Hematopoietic multipotent progenitor cell treated with erythropoietin and hydrocortisone succinate and interleukin-3 and kit ligand, for 6 days (in vitro differentiated cells): ENCODE measurements at places on chromosomes 3 and 15.

DNA sequence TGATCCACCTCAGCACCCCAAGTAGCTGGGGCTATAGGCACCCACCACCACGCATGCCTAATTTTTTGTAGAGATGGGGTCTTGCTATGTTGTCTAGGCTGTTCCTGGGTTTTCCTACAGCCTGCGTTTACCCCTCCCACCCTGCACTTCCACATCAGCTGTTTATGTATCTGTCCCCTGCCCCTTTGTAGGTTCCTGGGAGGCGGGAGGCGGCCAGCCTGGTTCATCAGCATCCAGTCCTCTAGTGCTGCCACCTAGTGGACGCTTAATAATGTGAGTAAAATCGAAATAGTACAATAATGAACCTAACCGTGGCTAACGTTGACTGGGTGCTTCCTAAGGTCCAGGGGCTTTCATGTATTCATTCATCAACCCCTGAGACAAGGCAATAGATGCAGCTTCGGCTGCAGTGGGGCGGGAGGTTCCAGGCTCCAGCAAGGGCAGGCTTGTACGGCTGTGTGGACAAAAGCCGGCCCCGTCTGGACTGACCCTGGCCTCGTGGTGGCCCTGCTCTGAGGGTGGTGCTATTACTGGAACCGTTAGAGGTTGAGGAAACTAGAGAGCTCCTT is 1.2 kb upstream of the LCTL start:
- DNase-seq = peak; percentile 93

DNA sequence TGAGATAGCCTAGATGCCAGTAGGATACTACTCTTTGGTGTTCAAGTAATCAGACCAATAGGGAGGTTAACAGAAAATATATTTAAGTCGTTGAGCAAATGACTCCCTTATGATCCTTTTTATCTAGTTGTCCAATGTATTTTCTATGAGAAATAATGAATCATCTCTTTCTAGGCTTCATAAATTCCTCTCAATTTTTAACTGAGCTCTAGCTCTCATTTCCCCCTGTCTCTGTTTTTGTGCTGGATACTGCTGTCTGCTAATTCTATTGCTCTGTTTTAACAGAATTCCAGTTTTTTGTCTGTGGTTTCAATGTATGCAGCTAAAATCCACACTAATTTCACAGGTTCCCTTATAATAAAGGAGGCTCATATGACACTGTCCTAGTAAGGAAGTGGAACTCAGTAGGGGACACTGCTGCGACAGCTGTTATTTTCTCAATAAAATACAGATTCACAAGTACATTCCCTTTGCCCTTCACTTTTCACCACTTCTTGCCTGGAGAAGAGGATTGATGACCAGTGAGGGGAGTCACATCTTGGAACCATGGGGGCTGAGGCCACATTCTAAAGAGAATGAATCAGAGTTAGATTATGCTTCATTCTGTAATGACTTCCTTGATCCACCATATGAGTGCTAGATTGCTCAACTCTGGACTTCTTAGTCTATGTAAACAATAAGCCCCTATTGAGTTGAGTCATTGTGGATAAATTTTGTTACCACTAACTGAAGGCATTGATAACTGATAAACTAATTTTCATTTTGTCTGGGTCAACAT is 558.7 kb upstream of the KCNMB2 start:
- DNase-seq = no peak

- DNase-seq = no peak
These were observed 118.5 kb downstream of the OPA1 start for GRCh38 chr3:193711523-193711963.

DNA sequence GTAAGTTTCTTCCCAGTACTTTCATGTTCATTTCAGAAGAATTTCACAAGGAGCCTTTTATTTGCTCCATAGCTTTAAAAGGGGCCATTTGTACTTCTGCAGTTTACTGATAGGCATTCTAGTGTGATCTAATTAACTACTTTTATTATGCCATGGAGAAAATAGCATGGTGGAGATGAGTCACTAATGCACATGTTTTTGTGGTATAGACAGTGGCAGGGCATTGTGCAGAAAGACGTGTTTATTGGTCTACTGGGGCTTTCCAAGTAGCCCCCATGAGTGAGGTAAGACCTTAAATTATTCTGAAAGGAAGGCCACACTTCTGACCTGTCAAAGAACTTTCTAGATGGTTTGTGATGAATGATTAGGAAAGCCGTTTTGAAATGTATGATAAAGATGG is 810.0 kb upstream of the NR2F2 start:
- no peak for DNase-seq

DNA sequence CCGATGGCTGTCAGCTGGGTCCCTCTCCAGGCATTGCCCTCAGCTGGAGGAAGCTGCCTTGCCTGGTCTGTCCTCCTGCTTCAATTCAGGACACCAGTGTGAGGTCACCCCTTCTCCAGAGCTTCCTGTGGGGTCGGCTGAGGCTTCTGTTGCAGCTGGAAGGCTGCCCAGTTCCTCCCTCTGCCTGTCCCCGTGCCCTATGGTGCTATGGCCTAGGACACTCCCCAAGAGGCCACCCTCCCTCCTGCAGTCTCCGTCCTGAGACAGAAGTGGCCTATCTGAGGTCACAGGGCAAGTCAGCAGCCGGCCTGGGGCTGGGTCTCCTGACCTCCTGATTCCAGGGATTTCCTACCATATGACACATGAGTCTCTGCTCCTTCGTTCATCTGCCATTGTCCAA is 57.9 kb downstream of the RASGRF1 start:
- peak; percentile 29 for DNase-seq

GRCh38 chr3:15523660-15524417 is 2.3 kb upstream of the COLQ start:
- no peak for DNase-seq

GRCh38 chr3:157058392-157059071 is 101.4 kb downstream of the CCNL1 start:
- no peak for DNase-seq

DNA sequence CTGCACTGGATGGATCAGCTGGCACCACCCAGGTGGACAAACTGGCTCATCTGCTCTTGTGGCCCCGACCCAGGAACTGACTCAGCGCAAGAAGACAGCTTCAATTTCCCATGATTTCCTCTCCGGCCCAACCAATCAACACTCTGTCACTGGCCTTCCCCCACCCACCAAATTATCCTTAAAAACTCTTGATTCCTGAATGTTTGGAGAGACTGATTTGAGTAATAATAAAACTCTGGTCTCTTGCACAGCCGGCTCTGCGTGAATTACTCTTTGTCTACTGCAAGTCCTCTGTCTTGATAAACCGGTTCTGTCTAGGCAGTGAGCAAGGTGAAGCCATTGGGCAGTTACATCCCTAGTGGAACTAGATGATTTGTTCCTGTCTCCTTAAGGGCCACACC is 16.1 kb downstream of the BDH1 start:
- DNase-seq = no peak

GRCh38 chr3:99023590-99024192 is 122.2 kb upstream of the DCBLD2 start:
- DNase-seq = peak; percentile 60

DNA sequence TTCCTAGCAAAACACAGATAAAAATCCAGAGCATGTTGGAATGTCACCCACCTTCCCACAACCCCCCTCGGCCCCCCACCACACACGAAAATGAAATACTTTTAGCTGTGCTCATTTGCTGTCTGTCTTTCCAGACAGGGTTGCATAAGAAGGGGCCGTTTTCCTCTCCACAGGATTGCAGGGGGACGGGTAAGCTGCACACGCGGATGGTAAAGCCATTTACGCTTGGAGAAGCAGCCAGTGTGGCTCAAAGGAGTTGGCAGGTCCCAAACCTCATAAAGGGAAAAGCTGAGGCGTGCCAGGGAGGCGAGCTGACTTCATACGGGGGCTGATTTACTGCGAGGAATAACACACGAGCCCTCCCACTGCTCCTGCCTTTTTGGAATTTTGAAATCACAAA is 47.4 kb upstream of the ITGA11 start:
- no peak for DNase-seq

DNA sequence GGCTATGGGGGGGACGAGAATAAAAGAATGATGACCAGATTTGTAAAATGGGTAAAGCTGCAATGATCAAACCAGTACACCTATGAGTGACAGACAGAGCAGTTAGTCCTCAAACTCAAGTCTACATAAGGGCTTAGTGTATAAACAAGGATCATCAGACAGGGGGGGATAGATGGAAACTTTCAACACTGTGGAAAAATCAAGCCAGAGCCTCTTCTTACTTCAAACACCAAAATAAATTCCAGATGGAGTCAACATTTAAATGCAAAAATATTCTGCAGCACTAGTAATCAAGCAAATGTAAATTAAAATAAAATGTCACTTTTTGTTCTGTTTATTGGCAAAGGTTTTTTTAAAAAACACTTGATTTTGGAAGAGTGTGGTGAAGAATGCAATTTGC is 205.9 kb upstream of the RGMA start:
- no peak for DNase-seq

DNA sequence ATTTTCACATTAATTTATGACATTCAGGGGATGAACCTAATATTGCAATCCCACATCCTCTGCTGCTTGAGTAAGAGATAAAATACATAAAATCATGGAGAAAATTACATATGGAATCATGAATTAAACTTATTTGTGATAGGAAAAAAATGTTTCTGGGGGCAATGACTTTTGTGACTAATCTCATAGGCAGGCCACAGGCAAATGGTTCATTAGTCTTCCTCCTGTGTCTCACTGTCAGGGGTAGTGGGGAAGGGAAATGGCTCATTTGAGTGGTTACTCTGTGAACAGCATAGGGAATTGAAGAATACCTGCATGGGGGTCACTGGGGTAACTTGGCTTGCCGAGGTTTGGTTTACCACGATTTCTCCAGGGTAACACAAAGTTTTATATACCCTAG is 72.0 kb downstream of the TFG start:
- DNase-seq = no peak

DNA sequence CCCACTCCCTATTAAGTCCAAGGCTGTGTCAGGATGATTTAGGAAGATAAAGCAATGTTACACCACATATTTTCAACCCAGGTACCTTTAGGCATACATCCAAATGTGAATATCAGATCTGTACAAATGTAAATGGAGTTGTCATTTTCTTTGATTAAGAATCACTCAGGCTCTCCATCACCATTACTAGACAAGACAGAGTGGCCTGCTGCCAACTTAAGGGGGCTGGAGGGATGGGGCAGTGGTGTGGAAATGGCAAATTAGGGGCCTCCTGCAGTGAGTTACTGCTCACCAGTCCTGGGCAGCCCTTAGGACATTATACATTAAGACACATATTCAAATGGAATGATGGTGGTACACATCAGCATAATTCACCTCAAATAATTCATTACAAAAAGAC is 211.0 kb downstream of the TNIK start:
- no peak for DNase-seq

DNA sequence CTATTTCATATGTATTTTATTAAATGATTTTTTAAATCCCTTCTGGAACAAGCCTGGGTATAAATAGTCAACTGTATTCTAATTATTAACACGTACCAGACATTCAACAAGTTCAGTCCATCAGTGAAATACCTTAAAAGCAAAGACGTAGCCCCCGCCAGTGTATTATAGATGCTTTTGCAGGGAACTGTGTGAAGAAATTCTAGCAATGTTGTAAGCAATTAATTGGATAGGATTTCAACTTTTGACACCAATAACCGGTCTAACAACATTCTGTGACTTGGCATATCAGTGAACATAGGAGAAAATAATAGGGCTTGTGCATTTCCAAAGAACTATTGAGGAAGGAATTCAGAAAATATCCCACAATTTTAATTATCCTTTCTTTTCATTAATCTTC is 67.2 kb upstream of the TGFBR2 start:
- DNase-seq = no peak

DNA sequence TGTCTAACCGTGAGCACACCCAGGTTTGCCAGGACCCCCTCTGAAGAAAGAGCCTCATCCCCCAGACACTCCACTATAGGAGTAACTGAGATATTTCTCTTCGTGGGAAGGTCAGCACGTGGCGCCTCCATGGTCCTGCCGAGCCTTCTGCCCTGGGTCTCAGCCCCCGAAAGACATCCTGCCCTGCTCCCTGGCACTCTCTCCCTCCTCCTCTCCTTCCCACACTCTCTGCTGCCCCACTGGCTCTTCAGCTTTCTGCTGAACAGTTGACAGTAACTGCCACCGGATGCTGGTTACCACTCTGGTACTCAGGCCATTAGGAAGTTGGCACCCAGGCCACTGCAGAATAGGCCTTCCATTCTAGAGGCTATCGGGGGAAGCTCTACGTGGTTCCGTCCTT is 185.2 kb downstream of the UACA start:
- DNase-seq = no peak

DNA sequence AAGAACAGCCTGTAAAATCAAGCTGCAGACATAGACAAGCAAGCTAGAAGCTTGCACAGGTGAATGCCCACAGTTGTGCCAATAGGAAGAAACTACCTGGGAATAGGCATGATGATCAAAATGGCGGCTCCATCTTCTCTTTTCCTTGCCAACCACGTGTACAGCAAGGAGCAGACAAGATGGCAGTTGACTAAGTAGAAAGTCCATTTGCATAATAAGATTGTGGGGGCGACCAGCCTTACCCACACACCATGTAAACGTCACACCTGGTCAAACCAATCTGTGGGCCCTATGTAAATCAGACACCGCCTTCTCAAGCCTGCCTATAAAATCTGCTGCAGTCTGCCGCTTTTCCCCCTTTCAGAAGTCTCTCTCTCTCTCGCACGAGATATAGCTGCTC is 25.1 kb upstream of the ANKRD34C start:
- DNase-seq = no peak

GRCh38 chr15:40957581-40958051 is 4.3 kb downstream of the CHAC1 start:
- DNase-seq = no peak
